ENCODE measurements at places on chromosomes 11 and 22. TPM values are rescaled to one million over a fixed set of nuclear protein-coding genes. Genes with fewer than 3 reads are reported as not detected.

The IRAG1 gene
- total RNA-seq, result 19.8 TPM

The LMO1 gene
- not detected for total RNA-seq

The UNC93B1 gene
- 67.7 TPM for total RNA-seq

DNA sequence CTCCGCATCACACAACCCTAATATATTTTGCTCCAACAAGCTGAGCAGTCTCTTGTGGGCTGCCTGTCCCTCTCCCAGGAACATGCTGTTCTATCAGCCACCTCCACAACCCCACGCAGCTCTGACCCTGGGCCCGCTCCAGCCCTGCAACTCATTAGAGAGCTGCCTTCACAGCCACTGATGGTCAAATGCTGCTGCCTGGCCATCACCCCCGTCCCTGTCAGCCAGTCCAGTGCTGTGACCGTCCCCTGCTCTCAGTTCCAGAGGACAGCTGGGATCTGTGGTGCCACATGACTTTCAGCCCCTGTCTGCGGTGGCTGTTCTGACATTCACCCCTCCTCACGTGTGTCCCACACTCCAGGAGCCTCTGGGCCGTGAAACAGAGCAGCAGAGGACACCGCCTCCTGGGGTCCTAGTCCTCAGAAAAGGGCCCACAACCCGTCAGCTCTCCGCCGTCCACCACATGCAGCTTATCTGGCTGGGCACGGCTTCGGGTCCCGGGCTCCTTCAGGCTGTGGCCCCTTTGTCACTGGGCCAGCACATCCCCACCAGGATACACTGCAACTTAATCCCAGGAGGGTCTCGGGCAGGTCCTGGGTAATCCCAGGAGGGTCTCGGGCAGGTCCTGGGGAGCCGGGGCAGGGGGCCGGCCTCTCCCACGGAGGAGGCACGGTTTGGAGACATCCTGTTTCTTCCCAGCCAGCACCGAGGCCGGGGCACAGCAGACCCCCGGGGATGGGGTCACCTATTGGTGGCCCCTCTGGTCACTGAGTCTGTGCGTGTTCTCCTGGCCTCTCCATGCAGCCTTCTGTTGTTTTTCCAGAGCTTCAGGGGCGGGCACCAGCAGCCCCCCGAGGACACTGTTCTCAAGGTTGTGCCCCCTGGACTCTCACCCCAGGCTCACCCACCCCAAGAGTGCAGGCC, 15.1 kb downstream of the CRELD2 start:
- peak; percentile 66 for DNase-seq

GRCh38 chr11:60761436-60762190, 4.9 kb downstream of the MS4A15 start:
- no peak for DNase-seq

DNA sequence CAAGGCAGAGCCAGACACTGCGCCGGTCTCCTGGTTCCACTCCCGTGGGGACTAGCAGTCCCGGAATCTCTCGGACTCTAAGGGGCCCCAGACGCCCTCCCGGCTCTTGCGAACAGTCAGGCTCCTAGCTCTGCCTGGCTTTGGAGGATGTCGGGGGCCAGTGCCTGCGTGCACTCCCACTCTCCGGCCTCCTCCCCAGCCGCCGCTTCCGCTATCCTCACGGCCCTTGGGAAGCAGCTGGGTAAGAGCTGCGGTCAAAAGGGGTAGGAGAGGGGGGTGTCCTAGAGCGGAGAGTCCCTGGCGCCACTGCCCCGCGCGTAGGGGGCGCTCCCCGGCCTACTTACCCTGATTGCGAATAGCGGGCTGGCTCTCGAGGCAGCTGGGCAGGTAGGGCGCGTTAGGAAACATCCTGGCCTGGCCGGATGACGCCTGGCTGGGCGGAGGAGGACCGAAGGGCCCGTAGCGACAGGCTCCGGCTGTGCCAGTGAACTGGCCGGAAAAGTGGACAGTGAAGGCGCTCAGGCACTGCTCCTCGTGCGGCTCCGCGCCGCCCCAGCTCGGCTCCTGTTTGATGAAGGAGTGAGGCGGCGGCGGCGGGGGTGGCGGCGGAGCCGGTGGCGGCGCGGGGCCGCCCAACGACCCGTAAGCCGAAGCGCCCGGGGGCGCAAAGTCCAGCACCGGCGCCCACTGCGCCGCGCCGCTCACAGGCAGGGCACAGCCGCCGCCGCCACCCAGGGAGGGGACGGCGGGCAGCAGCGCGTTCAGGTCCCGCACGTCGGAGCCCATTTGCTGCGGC, 785 bp downstream of the WT1 start:
- no peak for DNase-seq

Measured in transverse colon (tissue), 4 donors.